ENCODE measurements at places on chromosomes 12 and 14.

GRCh38 chr14:50786751-50787464 lies 44.1 kb downstream of the NIN start:
- no peak for DNase-seq

DNA sequence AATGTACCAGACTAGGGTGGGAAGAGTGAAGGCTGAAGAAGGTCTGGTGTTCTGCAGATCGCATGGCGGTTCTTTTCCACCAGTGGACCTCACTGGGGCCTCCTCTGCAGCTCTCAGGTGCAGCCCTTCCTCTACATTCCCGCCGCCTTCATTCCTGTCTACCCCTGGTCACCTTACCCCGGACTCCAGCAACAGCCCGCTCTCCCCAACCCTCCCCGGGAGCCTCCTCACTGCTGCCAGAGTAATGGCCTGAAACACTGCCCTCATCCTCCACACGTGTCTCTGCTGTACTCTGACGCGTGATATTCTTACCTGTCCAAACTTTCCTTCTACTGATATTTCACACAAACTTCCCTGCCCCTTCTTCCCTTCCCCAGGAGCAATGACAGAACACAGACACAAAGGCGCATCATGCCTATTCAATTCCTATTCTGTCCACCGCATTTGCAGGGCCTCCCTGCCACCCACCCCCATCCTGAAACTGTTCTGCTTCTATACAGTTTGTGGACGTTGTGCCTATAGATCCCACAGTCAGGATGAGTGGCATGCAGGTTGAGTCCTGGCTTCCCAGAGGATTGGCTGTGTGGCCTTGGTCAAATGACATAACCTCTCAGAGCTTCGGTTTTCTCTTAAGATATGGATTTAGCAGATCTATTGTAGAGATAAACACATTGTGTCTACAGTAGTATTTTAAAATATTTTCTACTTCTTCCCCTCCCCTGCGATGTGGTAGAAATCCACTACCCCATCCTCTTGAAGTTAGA lies 1.7 kb upstream of the NUAK1 start:
- no peak for DNase-seq

DNA sequence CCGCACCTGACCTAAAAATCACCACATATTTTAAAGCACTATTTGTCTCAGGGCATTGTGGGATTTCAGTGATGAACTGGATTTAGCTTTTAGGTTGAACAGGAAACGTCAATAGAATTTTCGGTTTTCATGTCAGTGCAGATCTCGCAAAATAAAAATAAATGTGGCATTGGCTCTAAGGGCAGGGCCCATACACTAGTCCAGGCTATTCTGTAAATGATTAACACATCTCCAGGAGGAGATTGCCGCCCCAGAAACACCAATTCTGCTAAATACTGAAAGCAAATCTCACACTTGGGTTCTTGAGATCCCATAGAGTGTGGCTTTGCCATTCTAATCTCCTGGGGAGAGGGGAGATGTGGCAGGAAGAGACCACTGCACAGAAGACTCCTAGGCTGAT lies 1494.0 kb upstream of the TMEM132C start:
- DNase-seq: no peak

GRCh38 chr14:80477388-80478160 lies 266.3 kb upstream of the DIO2 start:
- peak; percentile 32 for DNase-seq

- DNase-seq: peak; percentile 66
Observed at GRCh38 chr14:92040431-92041051, 682 bp upstream of the TRIP11 start.

GRCh38 chr12:25694072-25694471 lies 141.0 kb upstream of the LMNTD1 start:
- peak; percentile 93 for DNase-seq

GRCh38 chr12:79023261-79023660 lies 158.7 kb downstream of the SYT1 start:
- peak; percentile 45 for DNase-seq

DNA sequence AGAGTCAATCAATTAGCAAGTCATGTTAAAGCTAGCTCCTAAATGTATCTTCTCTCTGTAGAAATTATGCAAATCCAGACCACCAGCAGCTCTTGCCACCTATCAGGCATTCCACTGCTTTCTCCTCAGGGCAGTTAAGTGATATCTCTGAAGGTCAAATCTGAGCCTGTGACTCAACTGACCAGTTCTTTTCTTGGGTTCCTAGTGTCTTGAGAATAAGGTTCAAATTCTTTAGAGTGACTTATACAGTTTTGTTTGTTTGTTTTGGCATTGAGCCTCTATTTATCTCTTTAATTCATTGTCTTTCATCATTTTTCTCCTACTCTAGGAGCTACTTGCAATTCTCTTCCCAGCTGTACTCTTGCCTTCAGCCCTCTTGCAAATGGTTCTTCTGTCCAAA lies 2.5 kb upstream of the LRIG3 start:
- DNase-seq: peak; percentile 74

DNA sequence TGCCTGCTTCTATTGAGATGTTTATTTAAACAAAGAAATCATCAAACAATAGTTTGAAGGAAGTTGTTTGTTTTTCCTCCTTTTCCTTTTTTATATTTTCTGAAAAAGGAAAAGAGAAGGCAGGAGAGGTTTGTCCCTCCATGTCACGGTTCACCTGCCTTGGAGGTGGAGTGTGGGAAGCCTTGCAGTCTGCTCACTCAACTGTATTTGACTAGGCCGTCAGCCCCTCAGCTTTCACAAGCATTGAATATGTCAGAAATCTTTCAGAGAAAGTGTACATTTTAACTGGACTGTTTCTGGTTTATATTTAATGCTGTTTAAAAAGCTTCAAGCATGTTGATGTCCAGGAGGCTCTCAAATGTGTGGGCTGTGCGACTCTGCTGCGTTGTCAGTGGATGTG lies 370.4 kb downstream of the NPAS3 start:
- DNase-seq: no peak

DNA sequence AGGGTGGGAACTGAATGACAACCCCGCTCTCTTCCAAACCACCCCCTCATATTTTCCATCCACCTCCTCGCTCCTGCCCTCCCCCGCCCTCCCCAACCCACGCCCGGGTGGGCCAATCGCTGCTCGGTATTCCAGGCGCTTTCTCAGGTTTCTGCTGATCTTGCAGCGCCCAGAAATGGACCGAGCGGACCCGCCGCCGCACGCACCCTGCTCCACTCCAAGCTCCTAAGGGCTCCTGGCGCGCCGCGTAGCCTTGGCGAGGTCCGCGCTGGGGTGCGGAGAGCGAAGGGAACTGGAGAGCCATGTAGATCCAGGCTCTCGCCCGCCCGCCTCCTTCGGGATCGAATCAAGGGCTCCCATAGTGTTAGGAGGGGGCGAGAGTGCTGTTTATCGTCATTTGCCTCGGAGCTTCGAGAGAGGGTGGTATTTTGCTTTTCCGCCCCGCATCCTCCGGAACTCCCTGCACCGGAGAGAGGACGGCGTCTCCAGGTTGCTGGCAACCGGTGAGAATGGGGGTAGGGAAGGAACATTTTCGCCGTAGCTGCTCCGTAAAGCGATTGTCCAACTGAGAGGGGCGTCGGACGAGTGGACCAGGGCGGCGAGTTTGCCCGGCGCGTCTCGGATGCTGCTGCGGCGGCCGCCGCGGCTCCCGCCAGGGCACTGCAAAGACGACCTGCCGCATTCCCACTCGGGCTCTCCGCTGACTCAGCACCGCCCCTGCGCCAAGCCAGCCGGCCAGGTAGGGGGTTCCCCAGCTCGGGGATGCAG lies at the start of gene KCNA1:
Gene KCNA1, plus strand, starts transcription at position 172 of the 768 bp plus-strand sequence. CDS start 1,474 bp downstream, outside the sequence.
- DNase-seq: peak; percentile 12

DNA sequence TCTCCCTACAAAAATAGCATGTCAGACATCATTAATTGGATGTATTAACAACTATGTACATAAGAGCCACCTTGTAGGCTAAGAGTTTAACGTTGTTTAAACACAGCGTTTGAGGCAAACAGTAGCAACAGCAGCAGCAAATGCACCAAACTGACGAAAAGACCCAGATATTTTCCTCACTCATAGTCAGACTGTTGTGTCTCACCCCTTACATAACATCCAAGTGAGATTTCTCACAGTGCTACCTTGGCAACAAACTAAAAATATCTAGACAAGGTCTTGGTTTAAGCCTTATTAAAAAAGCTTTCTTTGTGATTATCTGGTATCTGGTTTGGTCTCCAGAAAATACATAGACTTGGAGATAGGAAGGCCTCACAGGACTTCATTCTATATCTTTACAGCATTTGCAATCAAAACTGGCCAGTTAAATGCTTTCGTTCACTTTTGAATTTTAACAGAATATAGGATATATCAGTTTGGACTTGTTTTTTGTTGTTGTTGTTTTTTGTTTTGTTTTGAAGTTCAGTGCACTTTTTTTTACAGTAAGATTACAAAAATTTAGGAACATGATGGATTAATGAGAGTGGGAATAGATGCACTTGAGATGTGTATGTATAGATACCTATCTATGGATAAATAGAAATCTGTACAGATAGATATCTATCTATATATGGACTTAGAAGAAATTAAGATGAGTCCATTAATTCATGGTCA lies 4.1 kb downstream of the BHLHE41 start:
- DNase-seq: no peak

DNA sequence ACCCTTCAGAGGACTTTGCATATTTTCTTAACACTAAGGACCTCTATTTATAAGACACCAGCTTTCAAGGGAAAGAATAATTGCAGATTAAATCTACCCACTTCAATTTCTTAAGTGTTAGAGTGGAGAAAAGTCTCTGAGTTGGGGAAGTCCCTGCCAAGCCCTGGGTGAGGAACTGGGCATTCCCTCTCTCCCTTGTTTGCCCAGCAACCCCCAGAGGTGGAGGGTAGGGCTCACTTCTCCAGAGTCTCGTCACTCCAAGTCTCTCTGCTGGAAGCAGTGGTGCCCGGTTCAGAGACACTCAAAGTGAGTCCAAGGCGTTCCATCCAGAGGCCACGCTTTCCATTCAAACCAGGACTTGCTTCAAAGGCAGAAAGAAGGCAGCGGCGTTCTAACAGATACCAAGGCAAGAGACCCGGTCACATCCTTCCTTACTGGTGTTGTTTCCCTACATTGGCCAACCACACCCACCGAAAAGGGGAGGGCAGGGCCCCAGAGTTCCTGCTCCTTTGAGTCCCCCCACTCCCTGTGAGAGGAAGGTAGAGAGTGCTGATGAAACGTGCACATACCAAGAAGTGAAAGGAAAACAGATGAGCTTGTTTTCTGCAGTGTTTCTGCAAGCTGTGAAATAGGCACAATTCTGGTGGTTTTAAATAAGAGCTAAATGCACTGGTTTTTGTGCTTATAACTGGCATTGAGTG lies 6.1 kb upstream of the BDKRB2 start:
- DNase-seq: no peak

GRCh38 chr14:41605550-41606281 lies 960 bp upstream of the LRFN5 start:
- peak; percentile 54 for DNase-seq

DNA sequence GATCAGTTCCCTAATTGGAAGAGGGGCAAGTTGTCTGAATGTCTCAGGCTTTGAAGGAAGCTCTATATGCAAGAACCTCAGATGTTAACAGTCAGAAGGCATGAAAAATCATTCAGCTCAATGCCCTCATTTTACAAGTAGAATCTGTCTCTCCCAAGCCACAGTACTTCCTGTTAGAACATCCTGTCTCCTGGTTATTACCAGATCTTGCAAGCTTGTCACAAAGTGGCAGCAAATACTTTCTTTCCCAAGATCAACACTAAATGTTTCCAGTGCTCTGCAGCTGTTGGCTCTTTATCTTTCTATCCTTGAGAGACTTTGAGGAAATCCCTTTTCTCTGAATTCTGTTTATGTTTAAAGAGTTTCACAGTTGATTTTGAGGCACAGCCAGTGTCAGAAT lies 235.5 kb downstream of the AKAP6 start:
- no peak for DNase-seq

GRCh38 chr12:121512561-121512960 lies 68.3 kb downstream of the KDM2B start:
- no peak for DNase-seq

Measured in fibroblast of mammary gland (primary cell).